Astrocyte of the cerebellum (primary cell): ENCODE measurements at places on chromosomes 4 and X.

- DNase-seq, result peak; percentile 18
Measured at GRCh38 chrX:8374041-8374825, 90.4 kb upstream of the VCX3B start.

DNA sequence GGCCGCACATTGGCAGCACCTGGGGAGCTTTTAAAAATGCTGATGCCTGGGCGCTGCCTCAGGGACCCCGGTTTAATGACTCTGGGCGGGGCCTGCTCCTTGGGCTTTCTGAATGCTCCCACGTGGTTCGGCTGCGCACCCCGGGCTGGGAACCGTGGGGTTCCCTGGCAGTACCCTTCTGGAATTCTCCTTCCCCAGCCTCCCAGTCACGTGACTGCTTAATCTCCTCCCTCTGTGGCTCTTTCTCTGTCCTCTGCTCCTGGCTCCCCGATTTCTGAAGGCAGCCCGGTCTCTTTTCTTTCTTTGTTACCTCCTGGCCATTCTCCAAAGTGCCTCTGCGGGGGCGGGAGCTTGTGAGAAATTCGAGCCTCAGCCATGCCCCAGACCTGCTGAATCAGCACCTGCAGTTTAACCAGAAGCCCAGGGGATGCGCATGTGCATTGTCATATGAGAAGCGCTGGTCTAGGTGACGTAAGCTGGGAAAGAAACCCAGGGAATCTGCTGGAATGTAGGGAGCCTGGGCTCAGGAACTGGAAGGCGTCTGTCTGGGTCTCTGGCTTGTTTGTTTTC, 16.6 kb downstream of the CLCN4 start:
- DNase-seq, result peak; percentile 95

DNA sequence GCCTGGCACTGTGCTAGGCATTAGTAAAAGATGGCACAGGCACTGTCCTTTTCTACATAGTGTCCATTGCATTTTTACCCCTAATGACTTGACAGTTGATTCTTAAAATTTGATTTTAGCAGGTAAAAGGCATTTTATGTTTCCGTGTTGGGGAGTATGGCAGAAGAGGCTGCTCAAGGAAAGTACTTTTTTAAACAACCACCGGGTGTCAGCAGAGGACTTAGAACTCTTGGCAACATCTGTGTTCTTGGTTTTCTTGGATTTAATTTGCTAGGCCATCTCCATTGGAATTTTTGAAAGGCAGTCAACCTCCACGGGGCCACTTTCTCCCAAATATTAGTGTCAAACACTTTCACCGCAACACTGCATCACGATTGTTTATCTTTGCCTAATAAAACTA, 102.9 kb downstream of the TSPAN7 start:
- peak; percentile 27 for DNase-seq

DNA sequence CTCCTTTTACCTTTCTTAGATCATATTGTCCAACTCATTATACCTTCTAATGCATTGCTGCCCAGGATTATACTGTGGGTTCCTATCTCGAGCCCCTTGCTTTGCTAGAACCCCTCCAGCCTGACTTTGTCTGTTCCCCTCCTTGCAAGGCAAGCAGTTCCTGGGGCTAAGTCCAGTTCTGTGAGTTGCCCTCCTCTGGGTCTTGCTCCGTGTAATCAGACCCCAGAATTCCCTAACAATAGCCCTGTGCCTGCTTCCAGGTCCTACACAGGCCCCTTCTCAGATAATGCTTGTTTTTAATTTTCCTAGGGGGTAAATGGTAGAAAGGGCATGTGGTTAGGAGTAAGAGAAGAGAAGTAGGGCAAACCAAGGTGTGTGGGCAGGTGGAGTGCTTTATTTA, 145.9 kb downstream of the FSTL5 start:
- no peak for DNase-seq

DNA sequence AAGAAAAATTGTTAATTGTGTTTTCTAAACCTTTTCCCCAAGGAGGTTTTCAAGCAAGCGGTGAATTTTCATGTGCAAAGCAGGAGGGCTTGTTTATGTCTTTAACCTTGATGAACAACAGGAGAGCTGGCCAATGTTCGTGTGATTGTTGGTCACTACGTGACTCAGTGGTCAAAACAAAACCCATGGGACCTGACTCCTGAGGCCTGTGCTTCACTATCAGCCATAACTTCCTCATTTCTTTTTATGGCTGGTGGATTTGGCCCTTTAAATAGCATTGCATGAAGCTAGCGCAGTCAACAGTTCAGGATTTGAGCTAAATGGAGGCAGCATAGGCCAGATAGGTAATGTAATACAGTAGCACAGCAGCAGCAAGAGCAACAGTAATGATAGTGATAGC, 80.5 kb downstream of the MID1IP1 start:
- DNase-seq, result no peak

GRCh38 chr4:139872274-139872673, 206.7 kb downstream of the MGST2 start:
- DNase-seq, result peak; percentile 88

DNA sequence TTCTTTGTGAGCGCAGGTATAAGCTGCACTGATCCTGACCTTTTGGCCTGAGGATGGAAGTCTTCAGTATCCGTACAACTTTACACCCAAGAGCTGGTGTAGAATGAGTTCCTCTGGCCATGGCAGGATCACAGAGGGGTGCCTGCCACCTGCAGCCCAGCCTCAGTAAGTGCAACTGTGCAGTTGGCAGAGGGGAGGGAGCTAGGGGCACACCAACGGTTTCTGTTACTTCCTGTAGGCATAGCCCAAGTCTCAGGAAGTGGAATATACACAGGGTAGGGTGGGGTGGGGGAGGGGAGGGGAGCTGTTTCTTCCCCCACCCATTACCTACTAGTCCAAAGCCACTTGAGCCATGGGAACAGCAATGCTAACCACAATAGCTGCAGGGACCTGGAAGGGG, 85.4 kb upstream of the GBA3 start:
- no peak for DNase-seq

DNA sequence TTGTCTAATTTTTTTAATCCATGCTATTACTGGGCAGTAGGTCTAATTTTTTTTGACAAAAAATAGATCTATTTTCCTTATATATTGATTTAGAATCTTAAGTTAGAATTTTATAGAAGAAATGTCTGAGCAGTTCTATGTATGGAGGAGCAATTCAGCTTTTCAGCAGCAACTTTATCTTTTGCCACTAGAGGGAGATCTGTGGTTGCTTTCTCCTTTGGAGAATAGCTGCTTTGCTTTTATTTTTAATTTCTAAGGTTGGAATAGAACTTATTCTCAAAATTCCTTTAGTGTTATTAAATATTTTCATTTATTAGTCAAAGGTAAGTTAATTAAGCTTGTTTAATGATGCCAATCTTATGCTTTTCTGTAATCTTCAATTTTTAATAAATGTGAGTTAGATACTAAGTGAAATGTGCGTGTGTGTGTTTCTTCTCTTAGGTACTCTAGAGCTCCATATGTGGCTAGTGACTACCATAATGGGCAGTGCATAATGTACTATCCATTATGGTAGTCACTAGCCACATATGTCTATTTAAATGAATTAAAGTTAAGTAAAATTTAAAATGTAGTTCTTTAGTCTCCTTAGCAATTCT, 29.3 kb downstream of the FAM199X start:
- peak; percentile 2 for DNase-seq

GRCh38 chrX:15398874-15399273, 14.7 kb upstream of the VEGFD start:
- DNase-seq, result no peak

GRCh38 chr4:45358573-45359506, 632.5 kb upstream of the GNPDA2 start:
- DNase-seq, result no peak

- DNase-seq, result no peak
Measured at GRCh38 chrX:28851871-28852270, 264.6 kb downstream of the IL1RAPL1 start.

- peak; percentile 76 for DNase-seq
Measured at GRCh38 chr4:156959298-156959702, 12.3 kb downstream of the PDGFC start.

DNA sequence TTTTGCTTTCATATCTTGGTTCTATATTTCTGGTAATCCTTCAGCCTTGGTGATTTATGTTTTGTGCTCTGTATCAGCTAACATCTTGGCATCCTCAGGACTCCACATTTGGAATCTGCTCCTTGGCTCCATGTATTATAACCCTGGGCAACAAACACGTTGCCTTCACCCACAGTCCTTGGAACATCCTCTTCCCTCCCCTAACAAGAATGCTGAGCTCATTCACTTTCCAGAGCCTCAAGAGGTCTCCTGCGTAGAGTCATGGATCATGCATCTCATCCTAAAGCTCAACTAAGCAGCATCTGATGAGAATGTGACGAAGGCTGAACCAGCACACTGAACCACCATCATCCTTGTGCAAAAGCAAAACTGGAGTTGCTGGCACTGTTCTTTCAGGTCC, 60.5 kb upstream of the C1GALT1C1 start:
- DNase-seq, result no peak

- no peak for DNase-seq
Measured at GRCh38 chr4:95758001-95758400, 81.9 kb upstream of the PDHA2 start.

GRCh38 chrX:110684653-110685052, 111.0 kb downstream of the CHRDL1 start:
- no peak for DNase-seq

DNA sequence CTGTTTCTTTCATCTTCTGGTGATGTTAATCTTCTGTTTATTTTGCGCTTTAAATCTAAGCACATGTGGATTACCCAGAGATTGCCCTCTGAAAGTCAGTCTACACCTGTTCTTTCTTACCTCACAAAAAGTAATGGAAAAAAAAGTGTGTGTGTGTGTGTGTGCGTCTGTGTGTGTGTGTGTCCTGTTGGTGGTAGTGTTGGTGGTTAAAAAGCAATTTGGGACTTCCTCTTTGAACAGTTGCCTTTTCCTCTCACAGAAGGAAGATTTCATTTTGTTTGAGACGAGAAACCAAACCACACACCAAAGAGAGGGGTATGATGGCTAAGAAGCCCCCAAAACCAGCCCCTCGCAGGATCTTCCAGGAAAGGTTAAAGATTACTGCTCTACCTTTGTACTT, at the start of gene STAP1:
STAP1 (plus strand) TSS at position 235 of the 400 bp plus-strand sequence; CDS start at position 318, 83 bp downstream.
- DNase-seq, result no peak
